ENCODE measurements at places on chromosomes 3 and 15. TPM values are rescaled to one million over a fixed set of nuclear protein-coding genes. Genes with fewer than 3 reads are reported as not detected.

DNA sequence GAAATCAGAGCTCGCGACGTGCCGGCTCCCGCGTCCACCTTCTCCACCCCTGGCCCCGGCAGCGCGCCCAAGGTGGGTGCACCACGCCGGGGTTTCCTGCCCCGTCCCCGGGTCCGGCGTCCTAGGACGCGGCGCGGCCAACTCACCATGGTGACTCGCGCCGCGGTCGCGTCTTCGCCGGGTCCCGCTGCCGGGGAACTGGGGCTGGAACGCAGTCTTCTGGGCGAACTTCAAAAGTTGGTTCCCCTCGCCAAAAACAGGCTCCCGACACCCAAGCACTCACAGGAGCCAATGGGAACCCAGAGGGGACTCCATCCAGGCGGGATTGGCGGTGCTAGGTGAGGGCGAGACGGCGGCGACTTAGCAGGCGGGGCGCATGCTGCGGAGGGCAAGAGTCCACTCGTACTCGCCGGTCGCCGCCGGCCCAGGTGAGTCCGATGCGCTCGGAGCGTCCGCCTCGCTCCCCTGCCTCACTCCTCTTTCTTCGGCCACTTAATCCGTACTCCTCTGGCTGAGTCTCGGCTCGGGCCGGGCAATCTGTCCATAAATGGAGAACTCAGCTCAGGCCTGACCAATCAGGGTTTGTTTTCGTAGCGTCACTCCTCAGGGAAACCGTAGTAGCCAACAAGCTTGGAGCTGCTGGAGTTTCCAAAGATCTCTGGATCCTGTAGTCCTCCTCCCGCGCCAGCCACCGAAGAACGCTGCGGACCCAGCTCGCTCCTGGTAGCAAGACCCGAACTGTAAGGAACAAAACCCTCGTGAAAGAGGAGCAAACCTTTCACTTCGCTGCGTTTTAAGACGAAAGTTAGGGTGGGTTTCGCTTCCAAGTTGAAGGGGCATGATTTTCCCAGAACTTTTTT is at the start of gene MYO1E:
Gene MYO1E (minus strand): TSS at position 520 of the 860 bp plus-strand sequence. CDS start 371 bp downstream, at position 149.
- H3K4me1 ChIP-seq, result peaks cover 12% of the 10 kb centered on the region
- H3K4me3 ChIP-seq, result peak within 1 kb of the TSS; percentile 82
- H3K36me3 ChIP-seq, result no peaks in the 10 kb centered on the region
- peak; percentile 93 for DNase-seq
- H3K27me3 ChIP-seq, result no peaks in the 10 kb centered on the region

DNA sequence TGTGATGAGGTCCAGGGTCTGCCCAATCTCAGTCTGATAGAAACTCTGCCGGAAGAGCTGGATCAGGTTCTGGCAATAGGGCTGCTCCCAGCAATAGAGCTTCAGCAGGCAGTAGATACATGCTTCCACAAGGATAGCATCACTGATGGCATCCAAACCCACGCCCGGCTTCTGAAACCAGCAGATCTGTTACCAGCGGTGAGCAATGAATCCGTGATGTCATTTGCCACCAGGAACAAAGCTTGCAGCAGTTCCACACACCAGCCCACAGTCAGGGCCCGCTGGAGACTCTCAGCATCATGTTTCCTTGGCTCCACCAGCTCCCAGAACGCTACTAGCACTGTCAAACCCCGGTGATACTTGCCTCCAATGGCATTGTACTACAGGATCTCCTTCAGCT is 19.3 kb upstream of the TTBK2 start:
- H3K36me3 ChIP-seq, result peaks cover 10% of the 10 kb centered on the region
- no peak overlapping the region for H3K4me3 ChIP-seq
- no peaks in the 10 kb centered on the region for H3K4me1 ChIP-seq
- H3K27ac ChIP-seq, result no peak overlapping the region
- no peaks in the 10 kb centered on the region for H3K27me3 ChIP-seq

- no peak overlapping the region for H3K27ac ChIP-seq
- no peaks in the 10 kb centered on the region for H3K27me3 ChIP-seq
- peaks cover 2% of the 10 kb centered on the region for H3K4me1 ChIP-seq
- peaks cover 85% of the 10 kb centered on the region for H3K36me3 ChIP-seq
- DNase-seq, result no peak
- no peak overlapping the region for H3K4me3 ChIP-seq
Observed at GRCh38 chr3:30672959-30673358, 66.6 kb downstream of the TGFBR2 start.

DNA sequence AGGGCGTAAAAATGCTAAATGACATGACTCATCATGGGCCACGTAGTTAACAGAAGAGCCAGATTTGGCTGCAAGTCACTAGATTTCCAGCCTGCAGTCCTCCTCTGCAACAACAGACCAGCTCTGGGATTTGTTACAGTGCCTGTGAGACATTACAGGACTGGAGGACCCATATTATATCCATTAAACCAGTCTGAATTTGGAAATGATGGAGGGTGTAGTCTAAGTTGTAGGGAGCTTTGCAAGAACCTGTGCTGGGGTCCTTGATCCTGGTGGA is 10.8 kb downstream of the ZNF774 start:
- no peak for DNase-seq
- no peaks in the 10 kb centered on the region for H3K27me3 ChIP-seq
- peaks cover 19% of the 10 kb centered on the region for H3K4me1 ChIP-seq
- peak overlapping the region; percentile 76 for H3K27ac ChIP-seq
- no peak overlapping the region for H3K4me3 ChIP-seq
- H3K36me3 ChIP-seq, result no peaks in the 10 kb centered on the region

DNA sequence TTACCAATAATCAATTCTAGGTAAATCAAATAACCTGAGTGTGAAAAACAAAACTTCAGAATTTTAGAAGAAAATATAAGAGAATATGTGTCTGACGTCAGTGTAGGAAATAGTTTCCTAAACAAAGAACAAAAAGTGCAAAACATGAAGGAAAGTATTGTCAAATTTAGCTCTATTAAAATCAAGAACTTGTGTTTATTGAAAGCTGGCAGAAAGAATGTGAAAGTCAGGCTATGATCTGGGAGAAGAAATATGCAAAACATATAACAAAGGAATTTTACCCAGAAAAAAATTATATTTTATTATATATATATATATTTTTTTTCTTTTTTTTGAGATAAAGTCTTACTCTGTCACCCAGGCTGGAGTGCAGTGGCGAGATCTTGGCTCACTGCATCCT is 129.1 kb upstream of the ANKRD28 start:
- H3K4me1 ChIP-seq, result no peaks in the 10 kb centered on the region
- no peaks in the 10 kb centered on the region for H3K27me3 ChIP-seq
- no peaks in the 10 kb centered on the region for H3K36me3 ChIP-seq
- no peak overlapping the region for H3K4me3 ChIP-seq
- no peak overlapping the region for H3K27ac ChIP-seq

DNA sequence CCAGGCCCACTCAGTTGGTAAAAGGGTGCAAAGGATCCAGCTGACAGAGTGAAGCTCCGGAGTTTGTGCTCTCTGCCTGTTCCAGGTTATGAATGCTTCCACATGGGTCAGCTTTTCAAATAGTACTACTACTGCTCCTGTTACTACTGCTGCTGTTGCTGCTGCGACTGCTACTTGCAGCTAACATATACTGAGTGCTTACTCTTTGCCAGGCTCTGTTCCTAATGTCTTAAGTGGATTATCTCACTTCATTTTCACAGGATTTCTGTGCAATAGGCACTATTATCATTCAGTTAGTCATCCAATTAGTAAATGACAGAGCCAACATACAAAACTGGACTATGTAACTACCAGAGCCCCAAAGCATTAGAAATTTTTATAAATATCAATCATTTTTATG is 106.5 kb downstream of the IQCH start:
- no peak overlapping the region for H3K4me3 ChIP-seq
- no peaks in the 10 kb centered on the region for H3K36me3 ChIP-seq
- no peak overlapping the region for H3K27ac ChIP-seq
- no peaks in the 10 kb centered on the region for H3K4me1 ChIP-seq
- H3K27me3 ChIP-seq, result no peaks in the 10 kb centered on the region

DNA sequence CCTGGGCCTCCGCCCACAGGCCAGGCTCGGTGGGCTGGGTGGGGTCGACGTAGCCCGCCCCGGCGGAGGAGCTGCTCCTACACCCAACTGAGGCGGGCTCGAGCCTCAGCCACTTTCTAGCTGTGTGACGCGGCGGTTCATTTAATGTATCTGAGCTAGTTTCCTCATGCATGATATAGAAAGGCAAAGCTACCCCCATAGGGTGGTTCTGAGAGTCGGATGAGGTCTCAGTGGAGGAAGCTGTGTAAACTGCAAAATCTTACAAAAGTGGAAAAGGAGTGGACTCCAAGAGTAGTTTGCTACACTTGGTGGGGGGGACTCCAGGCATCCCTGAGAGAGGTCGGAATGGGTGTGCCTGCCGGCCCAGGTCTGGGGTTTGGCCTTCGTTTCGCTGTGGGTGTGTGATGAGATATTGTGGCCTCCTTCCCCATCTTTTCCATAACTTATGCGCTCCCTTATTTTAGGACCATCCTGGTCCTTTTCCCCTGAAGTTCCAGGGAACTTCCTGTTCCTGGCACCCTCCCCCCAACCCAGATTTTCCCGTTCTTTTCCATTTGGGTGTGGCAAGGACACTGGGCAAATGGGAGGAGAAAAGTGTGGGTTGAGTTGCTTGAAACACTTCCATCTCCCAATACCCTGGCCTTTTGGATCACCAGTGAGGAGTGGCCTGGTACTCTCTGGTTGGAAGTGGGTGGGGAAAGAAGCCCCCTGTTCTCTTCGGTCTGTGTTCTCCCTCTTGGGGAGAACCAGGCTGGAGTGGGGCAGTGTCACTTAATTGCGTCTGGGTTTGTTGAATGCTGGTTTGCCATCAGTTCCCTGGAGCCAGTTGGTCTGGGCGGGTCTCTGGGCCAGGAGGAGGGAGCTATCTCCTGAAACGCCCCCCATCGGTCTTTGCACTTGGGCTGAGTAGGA is 1.1 kb downstream of the PDIA5 start:
- H3K27ac ChIP-seq, result peak overlapping the region; percentile 49
- no peak for DNase-seq
- no peaks in the 10 kb centered on the region for H3K27me3 ChIP-seq
- no peaks in the 10 kb centered on the region for H3K36me3 ChIP-seq
- peaks cover 40% of the 10 kb centered on the region for H3K4me1 ChIP-seq

GRCh38 chr15:74547616-74548015 is 6.6 kb downstream of the ARID3B start:
- H3K27ac ChIP-seq, result no peak overlapping the region
- no peak for DNase-seq
- H3K36me3 ChIP-seq, result peaks cover 12% of the 10 kb centered on the region

DNA sequence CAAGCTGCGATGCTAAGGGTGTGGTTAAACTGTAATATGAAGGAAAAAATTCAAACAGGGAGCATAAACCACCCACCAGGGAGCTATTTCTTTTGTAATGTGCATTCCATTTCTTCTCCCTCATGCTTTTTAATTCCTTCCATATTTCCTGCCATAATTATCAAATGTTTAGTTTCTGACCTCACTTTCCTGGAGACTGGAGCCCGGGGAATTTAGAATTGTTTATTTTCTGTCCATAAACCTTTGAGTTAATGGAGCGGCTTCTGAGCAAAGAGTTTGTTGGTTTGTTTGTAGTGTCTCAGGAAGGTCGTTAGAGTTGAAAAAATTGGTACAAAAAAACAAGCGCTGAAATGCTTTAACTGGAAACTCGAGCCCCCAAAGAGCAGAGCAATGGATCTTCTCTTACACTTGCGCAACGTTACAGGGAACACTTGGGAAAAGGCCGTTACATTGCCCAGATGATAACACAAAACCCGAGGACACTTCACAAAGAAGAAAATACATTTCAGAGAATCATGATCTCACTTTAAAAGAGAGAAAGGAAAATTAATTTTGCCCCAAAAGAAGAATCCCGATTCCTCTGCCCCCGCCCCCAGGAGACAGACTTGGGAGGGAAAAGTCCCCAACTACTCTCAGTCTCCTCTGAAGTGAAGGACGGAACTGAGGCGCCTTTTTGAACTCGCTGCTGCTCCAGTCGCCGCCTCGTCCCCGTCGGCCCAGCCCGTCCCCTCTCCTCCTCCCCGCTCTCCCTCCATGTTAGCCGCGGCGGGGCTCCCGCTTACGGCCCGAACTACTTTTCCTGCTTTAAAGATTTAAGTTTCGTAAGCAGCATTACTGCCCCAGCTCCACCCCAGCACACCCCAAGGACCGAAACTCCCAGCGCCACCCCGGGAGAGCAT is 842 bp downstream of the FSTL1 start:
- DNase-seq, result peak; percentile 22
- peaks cover 42% of the 10 kb centered on the region for H3K36me3 ChIP-seq
- H3K4me3 ChIP-seq, result peak overlapping the region; percentile 79

DNA sequence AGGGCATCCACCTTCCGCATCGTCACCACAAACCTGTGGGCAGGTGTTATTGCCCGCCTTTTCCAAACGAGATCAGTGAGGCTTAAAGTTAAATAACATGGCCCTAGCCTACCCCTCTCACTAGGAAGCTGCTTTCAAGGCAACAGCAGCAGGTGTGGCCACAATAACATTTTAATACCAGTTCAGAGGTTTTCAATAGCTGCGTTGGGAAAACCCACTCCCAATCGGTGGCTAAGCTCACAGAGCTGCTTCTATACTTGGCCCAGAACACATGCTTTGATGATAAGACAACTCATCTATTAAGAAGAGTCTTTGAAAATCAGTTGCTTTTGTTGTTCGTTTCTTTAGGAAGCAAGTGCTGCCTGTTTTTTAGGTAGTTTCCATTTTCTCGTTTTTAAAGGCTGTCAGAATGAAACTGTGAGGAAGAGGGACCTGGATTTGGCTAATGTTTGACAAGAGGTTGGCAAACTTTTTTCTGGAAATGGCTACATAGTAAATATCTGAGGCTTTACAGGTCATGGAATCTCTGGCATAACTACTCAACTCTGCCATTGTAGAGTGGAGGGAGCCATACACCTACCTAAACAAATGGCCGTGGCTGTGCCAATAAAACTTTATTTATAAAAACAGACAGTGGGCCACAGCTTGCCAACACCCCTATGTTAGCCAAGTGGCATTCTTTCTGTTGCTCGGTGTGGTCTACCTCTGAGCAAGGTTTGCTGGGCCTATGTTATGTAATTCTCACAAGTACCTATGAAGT is 179.6 kb downstream of the FEZF2 start:
- DNase-seq, result no peak
- H3K27ac ChIP-seq, result no peak overlapping the region
- no peaks in the 10 kb centered on the region for H3K27me3 ChIP-seq
- no peak overlapping the region for H3K4me3 ChIP-seq
- peaks cover 4% of the 10 kb centered on the region for H3K4me1 ChIP-seq

- H3K4me3 ChIP-seq, result no peak overlapping the region
- H3K4me1 ChIP-seq, result peaks cover 6% of the 10 kb centered on the region
- DNase-seq, result no peak
- H3K27ac ChIP-seq, result no peak overlapping the region
- H3K36me3 ChIP-seq, result no peaks in the 10 kb centered on the region
- peaks cover 16% of the 10 kb centered on the region for H3K27me3 ChIP-seq
Observed at GRCh38 chr15:77840991-77841775, 208.5 kb upstream of the LINGO1 start.

DNA sequence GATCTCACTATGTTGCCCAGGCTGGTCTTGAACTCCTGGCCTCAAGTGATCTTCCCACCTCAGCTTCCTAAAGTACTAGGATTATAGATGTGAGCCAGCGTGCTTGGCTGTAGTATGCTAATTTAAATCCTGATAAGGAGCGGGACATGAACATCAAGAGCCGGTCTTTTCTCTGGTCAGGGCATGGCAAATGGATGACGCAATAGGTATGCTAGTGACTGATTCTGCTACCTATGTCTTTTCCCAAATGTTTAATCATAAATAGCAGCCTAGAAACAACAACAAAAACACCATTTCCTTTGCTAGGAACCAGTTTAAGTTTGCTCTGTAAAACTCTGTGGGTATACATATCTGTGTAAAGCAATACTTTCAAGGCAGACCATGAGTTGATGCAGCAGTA is 64.7 kb downstream of the STARD9 start:
- H3K4me3 ChIP-seq, result no peak overlapping the region
- no peak for DNase-seq
- no peak overlapping the region for H3K27ac ChIP-seq
- H3K36me3 ChIP-seq, result peaks cover 11% of the 10 kb centered on the region
- H3K27me3 ChIP-seq, result no peaks in the 10 kb centered on the region

NR1I2 gene
- polyA plus RNA-seq, result not detected

GNAT1 gene
- polyA plus RNA-seq, result not detected

BCL6 gene
- polyA plus RNA-seq, result 13.8 TPM

ITIH1 gene
- polyA plus RNA-seq, result not detected

TNNC1 gene
- polyA plus RNA-seq, result 2.6 TPM

CCDC13 gene
- polyA plus RNA-seq, result 1.3 TPM
